ENCODE measurements at places on chromosomes 4 and X. TPM values are rescaled to one million over a fixed set of nuclear protein-coding genes. Genes with fewer than 3 reads are reported as not detected.

The ZXDA gene
- 5.6 TPM for total RNA-seq

The CMC4 gene
- total RNA-seq: 6.6 TPM

The RTL9 gene
- total RNA-seq: 0.11 TPM

DNA sequence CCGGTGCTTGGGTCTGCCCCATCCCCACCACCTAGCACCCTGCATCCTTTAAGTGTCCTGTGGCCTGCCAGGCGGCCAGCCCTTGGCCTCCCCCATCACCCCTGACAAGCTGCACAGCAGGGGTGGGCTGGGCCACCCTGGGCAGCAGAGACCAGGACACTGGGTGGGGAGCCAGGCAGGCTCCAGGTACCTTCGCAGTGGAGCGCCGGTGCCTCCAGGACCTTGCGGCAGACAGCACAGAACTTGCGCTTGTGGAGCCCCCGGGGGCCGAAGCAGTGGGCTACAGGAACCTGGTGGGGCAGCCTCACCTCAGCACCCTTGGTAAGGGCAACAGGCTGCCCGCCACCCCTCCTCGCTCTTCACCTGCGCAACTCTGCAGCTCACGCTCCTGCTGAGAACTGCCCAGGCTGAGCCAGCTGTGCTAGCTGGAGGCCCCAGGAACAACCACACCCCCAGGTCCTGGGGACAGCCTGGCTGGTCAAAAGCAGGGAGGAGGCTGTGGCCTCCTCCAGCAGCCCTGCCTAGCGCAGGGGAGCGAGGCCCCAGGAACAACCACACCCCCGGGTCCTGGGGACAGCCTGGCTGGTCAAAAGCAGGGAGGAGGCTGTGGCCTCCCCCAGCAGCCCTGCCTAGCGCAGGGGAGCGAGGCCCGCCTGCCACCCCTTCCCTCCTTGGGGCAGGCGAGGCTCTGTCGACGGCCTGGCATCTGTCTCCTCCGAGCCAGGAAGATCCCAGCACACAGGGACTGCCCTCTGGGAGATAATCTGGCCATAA, 4.6 kb downstream of the DGKQ start:
- no peak for DNase-seq

DNA sequence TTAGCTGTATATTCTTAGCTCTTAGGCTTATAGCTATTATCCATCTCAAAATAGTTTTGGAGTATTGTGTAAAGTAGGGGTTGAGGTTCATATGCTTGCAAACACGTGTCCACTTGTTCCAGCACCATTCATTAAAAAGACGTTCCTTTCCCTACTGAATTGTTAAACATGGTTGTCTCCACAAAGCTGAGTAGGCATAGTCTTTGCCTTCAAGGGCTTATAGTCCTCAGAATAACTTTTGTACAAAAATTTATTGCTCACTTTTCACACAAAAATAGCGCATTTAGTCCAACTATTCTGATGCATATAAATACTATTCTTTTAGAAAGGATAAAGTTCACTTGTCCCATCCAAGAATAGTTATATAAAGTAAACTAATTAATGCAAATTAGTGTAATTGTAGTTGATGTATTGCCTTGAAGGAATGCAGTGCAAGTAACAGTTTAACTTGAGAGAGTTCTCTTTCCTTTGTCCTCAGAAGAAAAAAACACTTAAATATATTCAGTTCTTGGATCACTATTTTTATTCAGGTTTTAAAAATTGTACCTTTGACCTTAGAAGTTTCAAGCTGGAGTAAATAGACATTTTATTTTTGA, 14.1 kb downstream of the LRIT3 start:
- no peak for DNase-seq

- no peak for DNase-seq
Measured at GRCh38 chrX:136170139-136170800, 22.9 kb downstream of the FHL1 start.

DNA sequence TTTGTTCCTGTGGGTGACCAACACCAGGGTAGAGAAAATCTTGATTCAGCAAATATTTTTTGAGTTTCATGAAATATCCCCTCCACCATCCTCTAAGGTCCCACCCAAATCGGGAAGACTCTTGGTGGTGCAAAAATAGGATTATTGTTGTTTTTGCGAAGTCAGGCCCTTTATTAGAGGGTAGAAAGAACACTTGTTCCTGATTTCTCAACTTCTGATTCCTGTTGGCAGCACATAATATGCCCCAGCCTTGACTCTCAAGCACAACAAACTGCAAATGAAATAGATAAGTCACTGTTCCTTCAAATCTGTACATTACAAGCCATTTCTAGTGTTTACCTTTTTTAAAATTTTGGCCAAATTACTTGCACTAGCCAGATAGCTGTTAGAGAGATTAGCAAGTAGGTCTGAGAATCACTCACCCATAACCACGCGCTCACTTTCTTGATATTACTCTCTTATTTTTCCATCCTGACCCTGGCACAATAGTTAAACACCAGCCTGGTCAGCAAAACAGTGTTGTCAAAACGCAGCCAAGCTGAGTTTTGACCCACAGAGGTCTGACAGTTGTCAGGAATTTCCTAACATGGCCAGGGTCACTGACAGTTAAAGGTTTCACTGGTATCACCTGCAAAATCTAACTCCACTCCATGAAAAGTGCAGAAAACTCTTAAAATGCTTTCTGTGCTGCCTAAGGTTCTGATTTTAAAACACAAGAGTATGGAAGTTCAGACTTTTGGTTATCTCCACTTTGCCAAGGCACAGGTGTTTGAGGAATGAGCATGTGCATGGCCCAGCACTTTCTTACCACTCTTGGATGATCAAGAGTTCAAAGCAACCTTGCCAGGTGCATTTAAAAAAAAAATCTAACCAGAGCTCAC, 69.8 kb downstream of the RBM47 start:
- DNase-seq: no peak

DNA sequence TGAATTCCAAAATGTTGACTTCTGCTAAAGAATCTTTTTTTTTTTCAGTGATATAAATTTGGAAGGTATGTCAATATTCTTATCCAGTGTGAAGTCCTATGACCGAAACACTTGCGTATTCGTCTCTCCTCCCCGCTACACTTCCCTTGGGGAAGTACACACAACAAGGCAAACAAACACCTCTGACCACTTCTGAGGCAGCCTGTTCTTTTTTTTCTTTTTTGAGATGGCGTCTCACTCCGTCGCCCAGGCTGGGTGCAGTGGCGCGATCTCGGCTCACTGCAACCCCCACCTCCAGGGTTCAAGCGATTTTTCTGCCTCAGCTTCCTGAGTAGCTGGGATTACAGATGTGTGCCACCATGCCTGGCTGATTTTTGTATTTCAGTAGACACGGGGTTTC, 78.1 kb upstream of the DHRSX start:
- no peak for DNase-seq

- peak; percentile 7 for DNase-seq
Measured at GRCh38 chrX:130575831-130576389, 174.1 kb downstream of the RBMX2 start.

DNA sequence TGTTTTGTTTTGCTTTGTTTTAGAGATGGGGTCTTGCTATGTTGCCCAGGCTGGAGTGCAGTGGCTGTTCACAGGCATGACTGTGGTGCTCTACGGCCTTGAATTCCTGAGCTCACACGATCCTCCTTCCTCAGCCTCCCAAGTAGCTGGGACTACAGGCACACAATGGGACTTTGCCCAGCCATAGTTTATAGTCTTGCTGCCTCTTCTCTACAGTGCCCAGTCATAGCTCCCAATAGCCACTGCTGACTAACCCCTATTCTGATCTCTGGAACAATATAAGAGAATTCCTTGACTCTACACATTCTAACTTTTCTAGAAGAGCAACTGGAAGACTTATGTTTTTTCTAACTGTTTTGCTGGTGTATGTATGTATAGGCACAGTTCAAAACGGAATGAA, 319.2 kb downstream of the PCDH7 start:
- DNase-seq: no peak

DNA sequence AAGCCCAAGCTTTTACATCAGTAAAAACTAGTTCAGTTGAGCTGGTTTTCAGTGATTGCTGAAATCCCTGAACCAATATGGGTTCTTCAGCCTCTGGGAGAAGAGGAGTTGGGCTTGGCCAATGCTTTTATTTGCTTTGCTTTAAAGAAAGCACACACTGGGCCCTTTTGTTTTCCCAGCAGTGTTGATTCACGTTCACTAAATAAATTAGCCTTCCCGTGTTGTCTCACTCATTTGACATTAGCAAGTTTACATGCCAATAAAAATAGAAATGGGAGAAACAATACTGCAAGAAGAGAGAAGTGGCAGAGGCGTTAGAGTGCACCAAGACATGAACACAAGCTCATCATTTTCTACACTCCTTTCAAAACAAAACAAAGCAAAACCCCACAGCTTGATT, 136.2 kb downstream of the SHROOM3 start:
- DNase-seq: no peak

DNA sequence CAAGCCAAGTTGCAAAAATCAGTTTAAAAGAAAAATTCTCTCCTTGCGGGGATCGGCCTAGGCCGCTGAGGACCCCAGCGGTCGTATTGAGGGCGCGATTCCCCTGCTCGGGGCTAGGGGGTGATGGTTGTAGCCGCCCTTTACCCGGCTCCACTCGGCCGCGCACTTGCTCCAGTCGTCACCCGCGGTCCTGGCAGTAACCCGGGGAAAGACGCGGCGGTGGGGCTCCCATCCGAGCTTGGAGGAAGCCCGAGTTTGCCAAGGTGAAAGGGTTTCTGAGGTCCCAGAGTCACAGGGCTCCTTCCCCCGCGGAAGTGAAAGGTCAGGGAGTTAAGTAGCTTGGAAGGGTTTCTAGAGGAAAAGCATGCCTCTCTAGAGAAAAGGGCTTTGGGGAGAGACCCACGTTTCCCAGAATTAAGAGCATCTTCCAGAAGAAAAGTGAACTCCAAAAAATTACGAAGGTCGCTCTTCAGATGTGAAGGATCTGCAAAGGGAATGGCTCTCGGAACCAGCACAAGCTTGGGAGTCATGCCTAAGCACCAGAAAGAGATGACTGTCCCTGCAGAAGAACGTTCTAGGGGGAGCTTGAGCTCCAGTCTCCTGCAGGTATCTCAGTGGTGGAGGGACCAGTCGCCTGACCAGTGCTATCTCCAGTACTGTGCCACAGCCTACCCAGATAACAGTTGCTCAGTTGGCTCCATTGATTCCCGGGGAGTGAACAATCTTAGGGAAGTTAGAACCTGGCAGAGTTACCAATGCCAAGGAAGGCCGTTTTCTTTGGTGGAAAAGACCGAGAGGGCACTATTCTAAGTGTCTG, 875 bp downstream of the LAP3 start:
- peak; percentile 16 for DNase-seq

DNA sequence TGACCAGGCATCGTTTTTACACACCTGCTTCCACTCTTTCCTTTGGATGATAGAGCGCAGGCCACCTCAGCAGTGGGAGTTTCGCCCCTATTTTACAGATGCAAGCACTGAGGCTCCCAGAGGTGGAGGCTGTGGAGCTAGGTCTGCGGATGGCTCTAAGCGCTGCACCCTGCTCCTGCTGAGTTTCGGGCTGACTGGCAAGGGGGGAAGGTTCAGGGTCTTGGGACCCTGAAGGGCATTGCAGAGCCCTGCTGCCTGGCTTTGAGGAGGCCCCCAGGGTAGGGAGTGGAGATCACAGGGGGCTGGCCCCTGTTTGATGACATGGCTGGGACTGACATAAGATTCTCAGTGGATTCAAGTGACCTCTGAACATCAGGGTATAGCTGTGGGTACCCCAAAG, 62.8 kb upstream of the NKX1-1 start:
- DNase-seq: no peak
